ENCODE measurements at places on chromosomes 3 and 15.

DNA sequence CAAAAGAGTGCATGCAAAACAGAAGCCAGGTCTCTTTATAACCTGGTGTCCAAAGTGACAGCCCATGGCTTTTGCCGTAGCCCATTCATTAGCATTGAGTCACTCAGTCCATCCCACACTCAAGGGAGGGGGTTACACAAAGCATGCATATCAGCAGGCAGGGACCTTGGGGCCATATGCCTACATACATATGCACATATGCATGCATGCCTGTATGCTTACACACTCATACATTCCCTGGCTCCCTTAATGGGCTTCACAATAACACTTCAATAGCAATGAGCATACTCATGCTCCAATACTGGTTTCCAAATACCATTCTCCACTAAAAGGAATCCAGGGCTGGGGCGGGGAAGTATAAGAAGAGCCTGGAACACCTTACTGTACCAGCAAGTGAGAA lies 22.0 kb downstream of the TRPM1 start:
- no peak for DNase-seq

DNA sequence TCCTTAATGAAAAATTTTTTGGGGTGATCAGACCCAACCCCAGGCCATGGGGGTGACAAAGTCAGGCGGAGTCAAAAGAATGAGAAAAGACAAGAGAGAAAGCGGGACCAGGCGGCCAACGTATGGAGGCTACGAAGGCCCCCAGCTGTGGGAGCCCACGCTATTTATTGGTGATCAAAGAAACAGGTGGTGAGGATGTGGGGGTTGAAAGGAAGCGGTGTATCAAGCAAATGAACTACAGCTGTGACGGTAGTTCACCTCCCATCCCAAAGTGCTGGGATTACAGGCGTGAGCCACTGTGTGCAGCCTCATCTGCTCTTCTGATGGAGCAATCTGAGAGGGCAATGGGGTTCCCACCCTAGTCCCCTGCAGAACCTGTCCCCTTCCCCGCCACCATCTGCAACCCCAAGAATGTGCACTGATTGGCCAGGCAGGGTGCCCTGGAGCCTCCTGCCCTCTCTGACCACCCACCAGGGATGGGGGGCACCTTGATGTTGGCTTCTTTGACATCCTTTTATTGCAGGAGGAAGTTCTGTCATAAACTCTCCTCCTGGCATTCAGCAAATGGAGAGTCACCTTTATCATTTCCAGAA lies 1.1 kb upstream of the CHRNA3 start:
- no peak for DNase-seq

- DNase-seq, result no peak
These were observed 117.6 kb upstream of the IGSF10 start for GRCh38 chr3:151578495-151578894.

DNA sequence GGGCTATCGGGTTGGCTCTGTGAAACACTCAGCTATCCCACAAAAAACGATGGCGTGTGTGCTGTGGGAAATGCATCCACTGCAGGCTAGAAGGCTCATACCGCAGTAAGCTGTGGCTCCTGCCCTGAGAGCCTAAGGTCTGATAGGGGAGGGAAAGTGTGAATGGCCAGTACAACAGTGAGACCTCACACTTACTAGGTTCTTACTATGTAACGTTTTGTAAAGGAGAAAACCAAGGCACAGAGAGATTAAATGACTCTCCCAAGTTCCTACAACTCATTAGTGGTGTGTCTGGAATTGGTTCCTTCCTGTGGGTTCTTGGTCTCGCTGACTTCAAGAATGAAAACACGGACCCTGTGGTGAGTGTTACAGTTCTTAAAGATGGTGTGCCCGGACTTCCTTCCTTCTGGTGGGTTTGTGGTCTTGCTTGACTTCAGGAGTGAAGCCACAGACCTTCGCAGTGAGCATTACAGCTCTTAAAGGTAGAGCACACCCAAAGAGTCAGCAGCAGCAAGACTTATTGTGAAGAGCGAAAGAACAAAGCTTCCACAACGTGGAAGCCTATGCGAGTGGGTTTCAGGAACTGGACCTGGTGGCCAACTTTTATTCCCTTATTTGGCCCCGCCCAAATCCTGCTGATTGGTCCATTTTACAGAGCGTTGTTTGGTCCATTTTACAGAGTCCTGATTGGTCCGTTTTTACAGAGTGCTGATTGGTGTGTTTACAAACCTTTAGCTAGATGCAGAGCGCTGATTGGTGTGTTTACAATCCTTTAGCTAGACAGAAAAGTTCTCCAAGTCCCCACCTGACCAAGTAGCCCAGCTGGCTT lies 161.7 kb downstream of the POLR2M start:
- DNase-seq, result no peak

- DNase-seq, result no peak
These were observed 227.8 kb downstream of the OCA2 start for GRCh38 chr15:27871078-27871901.

Data from NCI-H1930 (cell line).